Inflammatory macrophage (primary cell): ENCODE measurements at places on chromosomes 5 and 9.

DNA sequence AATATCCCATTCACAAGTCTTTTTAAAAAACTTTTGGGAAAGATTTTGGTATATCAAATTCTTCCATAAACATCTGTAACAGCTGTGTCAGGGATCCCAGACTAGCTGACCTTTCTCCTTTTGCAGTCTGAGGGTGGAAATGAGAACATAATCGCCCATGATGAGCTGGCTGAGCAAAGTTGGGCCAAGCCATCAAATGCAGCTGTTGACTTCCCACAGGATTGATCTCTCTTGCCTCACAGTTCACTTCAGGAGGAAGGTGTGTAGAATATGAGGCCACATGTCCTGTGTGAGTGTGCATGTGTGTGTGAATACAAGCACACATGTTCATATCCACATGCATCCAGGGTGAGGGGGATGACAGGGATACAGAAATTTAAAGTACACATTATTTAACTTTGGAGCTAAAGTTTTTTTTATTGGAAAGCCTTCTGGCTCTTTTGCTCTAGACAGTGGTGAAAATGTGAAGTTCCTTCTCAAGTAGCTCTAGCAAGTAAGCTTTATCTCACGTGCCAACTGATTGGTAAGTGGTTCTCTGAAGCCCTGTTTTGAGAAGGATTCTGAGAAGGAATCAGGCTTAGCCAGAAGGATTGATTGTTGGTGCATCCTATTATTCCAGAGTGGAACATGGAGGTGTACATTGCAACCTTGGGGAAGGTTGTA is 468.8 kb upstream of the DMAC1 start:
- DNase-seq, result no peak

GRCh38 chr5:131810510-131811249 is 13.9 kb upstream of the FNIP1 start:
- DNase-seq, result no peak

DNA sequence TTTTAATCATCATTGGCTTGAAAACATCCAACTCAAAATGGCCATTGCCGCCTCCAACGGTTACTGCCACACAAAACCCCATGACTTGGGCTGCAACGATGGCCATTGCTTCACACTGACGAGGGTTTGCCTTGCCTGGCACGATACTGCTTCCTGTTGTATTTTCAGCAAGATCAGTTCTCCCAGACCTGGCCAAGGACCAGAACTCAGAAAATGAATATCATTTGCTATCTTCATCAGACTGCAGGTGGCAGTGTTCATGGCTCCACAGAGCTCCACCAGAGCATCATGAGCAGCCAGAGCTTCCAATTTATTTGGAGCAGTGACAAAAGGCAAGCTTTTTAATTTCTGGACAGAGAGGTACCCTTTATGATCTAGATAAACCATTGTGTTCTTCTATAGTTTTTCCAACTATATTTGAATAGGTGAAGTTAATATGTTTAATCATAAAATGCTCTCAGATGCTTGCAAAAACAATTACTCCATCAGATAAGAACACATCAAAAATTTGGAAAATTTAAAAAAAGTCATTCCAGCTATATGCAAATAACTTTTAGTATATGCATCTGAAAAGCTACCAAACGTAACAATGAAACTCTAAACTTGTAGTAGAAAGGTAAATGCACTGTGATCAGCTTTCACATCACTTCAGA is 10.4 kb downstream of the AMACR start:
- DNase-seq, result peak; percentile 62

DNA sequence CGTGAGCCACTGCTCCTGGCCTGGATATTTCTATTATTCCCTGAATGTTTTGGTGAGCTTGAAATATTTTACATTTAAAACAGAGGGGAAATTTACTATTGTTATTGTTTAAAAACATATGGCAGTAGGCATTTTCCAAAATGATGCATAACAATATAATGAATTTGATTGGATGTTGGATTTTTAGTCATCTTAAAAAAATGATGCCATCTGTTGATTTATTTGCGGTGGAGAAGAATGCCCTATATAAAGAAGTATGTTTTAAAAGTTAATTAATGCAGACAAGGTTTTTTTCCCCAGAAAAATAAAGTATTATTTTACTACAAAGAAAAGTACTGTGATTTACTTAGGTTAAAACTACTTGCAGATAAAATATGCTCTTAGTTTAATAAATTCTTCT is 33.4 kb upstream of the ARRDC3 start:
- no peak for DNase-seq

GRCh38 chr5:114335391-114335790 is 26.5 kb upstream of the KCNN2 start:
- DNase-seq, result no peak

DNA sequence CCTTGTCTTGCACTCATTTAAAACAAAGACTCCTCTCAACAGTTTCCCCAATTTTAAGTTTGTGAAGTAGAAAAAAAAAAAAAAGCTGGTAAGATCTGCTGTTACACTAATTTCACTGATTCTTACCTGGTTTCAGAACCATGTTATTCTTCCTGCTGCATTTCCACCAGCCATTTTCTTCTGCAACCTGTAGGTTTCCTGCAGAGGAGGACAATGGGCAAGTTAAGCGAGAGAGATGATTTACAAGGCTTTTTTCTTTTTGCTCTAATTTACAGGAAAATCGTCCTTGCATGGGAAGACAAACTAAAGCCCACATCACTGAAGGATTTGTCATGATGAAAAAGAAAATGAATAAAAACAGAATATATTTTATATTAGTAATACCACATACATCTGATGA is 86.0 kb upstream of the SMARCA2 start:
- no peak for DNase-seq

GRCh38 chr5:60779466-60779865 is 64.6 kb downstream of the ELOVL7 start:
- no peak for DNase-seq

DNA sequence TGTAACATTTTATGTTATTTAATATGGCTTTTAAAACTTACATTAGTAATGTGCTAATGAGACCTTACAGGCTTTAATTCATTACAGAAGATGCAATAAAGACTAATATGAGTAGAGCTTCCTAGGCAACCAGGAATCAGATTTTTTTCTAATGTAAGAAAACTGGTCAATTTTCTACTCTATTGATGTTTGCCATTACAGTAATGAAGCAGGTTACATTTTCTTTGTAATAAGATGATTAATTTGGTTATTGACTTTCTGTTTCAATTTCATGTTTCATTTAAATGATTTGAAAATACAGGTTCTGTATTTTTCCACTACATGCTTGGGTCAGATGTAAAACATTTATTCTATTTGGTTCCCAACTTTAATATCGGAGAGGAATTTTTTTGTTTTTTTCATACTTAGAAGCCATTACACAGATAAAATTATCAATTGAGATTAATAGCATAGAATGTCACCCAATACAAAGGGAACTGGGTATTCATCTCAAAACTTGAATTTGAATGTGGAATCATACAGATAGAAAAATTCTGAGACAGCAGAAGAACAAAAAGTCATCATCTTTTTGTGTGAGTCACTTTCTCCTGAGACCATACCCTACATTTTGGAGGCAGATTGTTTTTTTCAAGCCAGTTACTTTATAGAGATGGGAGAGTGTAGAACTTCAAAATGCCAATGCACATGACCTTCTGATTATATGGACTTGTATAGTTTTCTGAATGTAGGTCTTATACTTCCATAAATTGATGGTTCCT is 133.6 kb upstream of the HMHB1 start:
- DNase-seq, result no peak

GRCh38 chr5:171032435-171032973 is 170.7 kb downstream of the RANBP17 start:
- DNase-seq, result no peak

DNA sequence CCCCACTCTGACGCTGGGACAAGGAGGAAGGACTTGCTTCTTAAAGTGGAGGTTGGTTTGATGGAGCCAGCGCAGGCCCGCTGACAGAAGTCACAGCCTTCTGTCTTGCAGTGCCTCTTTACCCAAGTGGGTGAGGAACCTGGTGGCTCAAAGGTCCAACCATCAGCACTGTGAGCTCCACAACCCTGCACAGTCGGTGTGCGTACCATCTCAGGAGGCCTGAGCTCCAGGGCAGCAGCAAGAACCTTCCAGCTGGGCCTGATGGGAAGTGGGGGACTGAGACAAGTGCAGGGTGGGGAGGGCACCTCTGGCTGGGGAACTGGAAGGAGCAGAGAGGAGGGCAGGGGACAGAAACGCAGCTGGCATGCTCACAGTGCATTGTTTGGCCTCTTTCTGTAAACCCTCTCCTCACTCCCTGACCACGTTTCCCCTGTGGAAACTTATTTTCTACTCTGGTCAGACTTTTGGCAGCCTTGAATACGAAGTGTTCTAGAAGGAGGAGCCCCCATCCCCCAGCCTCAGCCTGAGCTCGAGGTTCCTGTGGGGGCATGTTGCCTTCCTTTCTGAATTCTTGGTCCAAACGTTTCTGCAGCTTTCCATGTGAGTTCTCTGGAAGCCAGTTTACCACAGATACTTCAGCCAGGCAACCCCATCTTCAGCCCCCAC is 178.5 kb upstream of the PITX1 start:
- DNase-seq, result no peak

GRCh38 chr9:123360161-123361085 is 4.4 kb downstream of the CRB2 start:
- no peak for DNase-seq

DNA sequence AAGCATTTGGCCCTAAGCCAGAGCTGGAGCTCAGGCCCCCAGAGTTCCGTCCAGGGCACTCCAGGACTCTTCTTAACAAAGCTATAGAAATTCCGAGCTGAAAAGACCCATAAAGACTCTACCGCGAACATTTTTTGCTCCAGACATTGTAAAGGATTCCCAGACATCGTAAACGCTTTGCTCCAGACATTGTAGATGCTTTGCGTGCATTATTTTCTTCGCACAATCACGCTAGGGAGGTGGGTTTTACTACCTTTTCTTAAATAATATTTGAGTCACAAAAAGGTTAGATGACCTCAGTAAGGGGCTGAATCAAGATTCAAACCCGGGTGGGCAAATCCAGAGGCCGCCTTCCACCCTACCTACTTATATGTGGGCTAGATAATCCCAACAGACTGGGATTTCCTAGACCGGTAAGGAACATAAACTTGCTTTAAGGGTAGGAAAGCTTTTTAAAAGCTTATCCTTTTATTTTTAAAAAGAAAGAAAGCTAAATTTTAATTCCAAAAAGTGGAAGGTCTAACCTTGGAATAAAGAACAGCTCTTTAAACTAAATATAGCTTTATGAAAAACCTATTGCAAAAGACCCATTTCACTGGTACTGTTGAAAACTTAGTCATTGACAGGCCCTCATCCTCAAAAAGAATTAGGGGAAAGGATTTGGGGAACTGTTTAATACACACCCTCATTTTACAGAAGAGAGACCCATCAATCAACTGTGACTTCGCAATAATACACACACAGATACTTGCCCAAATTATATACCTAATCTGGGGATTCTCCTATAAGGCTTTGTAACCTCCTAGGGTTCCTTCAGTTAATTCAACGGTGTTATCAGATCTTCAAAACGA is 822 bp upstream of the TNIP1 start:
- DNase-seq, result peak; percentile 77

DNA sequence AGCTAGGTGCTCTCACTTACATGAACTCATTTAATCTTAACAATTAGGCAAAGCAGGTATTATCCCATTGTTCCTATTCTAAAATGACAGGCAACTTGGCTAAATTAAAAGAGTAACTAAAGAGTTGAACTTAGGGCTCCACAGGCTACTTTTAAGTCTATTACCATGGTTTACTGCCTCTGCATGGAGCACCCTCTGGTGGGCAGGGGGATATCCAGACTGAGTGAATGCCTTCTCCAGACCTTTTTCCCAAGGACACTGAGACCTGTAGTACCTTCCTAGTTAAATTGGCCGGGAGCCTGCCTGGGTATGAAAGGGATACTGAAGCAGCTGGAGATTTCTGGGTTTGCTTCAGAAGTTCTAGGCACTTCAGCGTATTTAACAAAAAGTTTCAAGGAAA is 238.1 kb downstream of the ELAVL2 start:
- no peak for DNase-seq

GRCh38 chr5:168765551-168766425 is 186.6 kb upstream of the PANK3 start:
- no peak for DNase-seq

- no peak for DNase-seq
Measured at GRCh38 chr5:156380848-156381247, 53.9 kb downstream of the SGCD start.

GRCh38 chr9:8725635-8726034 is 926.1 kb upstream of the DMAC1 start:
- no peak for DNase-seq

DNA sequence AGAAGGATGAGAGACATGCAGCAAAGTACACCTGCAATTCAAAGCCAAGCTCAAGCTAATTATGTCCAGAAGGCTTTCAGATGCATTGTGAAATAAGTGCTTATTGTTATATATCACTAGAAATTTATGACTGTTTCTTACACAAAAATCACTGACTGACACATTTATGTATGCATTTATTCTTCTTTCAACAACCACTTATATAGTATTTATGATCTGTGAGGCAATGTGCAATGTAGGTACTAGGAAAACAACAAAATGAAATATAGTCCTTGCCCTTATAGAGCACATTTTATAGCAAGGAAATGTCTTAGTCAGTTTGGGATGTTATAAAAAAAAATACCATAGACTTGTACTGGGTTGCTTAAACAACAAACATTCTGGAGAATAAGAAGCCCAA is 167.6 kb downstream of the YIPF5 start:
- no peak for DNase-seq
